ENCODE measurements at places on chromosomes 5 and 9.

DNA sequence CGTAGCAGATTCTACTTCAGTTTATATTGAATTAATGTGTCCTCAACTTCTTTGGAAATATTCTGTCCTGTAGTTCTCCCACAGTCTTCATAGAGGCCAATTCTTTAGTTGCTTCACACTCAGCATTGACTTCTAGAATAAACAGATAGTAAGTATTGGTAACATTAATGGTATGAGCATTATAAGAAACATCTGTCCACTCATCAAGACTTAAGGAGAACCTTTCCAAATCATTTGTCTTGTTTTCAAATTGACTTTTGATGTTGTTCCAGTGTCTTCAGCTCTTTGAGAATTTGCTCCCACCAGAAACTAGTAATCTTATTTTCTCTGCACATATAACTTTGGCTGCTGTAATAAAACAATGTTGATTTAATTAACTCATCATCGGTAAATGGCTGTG, 18.3 kb downstream of the RANBP17 start:
- no peak for DNase-seq

GRCh38 chr5:134507452-134507851, 18.0 kb upstream of the JADE2 start:
- no peak for DNase-seq

DNA sequence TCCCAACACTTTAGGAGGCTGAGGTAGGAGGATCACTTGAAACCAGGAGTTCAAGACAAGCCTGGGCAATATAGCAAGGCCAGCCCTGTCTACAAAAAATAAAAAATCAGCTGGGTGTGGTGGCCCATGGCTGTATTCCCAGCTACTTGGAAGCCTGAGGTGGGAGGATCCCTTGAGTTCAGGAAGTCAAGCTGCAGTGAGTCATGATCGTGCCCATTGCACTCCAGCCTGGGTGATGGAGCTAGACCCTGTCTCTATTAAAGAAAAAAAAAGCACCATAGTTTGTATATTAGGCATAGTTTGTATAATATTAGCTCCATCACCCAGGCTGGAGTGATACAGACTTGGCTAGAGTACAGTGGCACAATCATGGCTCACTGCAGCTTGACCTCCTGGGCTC, 9.6 kb upstream of the NME5 start:
- peak; percentile 9 for DNase-seq

DNA sequence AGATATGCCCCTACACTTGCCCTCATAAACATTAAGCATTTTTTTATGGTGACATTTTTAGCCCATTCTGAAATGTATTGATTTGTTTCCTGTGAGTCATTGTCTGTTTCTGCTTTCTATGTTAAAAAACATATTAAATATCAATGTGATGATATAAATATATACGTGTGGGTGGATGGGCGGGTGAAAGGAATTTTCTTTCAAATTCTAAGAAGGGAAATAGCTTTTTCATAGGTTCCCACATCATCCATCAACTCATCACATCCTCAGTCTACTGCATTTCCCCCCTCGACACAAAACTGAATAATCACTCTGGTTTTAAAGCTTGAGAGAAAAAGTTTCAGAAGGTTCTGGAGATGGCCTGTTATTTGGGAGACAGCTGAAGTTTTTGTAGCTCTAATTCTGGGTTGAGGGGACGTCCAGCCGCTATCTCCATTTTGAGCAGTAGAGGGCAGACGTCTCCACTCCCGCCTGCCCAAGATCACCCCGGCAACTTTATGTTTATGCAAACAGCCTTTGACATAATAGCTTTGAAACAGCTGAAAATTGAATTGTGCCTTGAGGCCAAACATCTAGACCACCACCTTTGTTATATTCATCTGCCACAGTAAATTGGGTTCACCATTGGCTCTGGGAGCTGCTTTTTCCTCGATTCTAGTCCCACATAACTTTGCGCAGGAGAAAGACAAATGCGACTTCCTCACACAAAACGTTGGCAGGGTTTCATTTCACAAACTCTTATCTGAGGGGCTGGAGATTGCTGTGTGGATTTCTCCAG, 216.2 kb upstream of the CLINT1 start:
- peak; percentile 54 for DNase-seq

- no peak for DNase-seq
These were observed 283.9 kb downstream of the SPOCK1 start for GRCh38 chr5:137215261-137215660.

GRCh38 chr9:13088720-13089427, 190.6 kb downstream of the MPDZ start:
- peak; percentile 56 for DNase-seq

GRCh38 chr5:6465831-6466790, 17.5 kb downstream of the UBE2QL1 start:
- DNase-seq, result no peak

DNA sequence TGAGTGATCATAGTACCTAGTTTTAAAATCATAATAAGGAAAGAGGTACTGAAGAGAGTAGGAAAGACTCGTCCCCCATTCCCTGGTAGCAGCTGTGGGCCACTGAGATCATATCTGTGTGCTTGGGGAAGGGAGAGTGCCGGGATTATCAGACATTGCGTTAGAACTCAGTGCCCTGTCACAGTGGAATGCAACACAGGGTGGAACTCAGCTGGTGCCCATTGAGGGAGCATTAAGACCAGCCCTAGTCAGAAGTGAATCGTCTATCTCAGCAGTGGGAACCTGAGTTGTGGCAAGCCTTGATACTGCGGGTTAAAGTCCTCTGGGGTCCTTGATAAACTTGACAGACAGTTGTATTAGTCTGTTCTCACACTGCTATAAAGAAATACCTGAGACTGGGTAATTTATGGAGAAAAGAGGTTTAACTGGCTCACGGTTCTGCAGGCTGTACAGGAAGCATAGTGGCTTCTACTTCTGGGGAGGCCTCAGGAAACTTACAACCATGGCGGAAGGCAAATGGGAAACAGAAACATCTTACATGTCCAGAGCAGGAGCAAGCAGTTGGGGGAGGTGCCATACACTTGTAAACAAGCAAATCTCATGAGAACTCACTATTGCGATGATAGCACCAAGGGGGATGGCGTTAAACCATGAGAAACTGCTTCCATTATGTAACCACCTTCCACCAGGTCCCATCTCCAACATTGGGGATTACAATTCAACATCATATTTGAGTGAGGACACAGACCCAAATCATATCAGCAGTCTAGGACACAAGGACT, 33.1 kb downstream of the NDUFAF2 start:
- DNase-seq, result no peak

DNA sequence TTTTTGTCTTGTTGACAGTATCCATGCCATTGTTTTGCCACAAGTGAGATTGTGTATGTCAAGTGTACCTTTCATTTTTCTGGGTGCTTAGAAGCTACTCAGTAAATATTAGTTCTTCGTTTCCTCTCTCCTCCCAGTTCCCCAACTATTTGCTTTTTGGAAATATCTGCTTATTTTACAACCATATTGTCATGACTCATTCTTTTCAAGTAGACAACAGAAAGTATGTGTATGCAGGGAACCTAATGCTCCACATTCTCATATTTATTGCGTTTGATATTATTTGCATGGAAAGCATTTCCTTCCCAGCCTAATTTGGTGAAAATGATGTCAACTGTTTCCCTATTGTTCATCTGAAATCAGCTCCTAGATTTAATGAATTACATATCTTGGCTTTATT, 483.7 kb upstream of the RIOK2 start:
- DNase-seq, result no peak

DNA sequence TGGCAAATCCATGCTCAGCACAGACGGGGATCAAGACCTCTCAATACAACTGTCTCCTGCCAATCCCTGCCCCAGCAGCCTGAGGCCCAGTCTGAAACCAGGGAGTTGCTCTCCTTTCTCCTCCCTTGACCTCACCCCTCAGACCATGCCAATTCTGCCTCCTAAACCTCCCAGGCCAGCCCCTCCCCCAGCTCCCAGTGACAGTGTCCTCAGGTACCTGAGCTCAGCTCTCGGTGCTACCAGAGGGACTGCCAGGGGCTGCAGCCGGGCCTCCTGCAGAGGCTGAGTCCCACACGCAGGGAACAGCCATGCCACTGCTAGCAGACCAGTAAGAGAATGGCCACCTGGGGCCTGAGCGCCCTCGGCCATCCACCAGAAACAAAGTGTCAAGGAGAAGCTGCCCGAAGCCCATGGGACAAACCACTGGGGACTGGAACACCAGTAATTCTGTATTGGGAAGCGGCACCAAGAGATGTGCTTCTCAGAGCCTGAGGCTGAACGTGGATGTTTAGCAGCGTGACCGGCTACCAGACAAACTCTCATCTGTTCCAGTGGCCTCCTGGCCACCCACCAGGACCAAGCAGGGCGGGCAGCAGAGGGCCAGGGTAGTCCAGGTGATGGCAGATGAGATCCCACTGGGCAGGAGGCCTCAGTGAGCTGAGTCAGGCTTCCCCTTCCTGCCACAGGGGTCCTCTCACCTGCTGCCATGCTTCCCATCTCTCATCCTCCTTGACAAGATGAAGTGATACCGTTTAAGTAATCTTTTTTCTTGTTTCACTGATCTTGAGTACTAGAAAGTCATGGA, 557 bp upstream of the IL3 start:
- no peak for DNase-seq

DNA sequence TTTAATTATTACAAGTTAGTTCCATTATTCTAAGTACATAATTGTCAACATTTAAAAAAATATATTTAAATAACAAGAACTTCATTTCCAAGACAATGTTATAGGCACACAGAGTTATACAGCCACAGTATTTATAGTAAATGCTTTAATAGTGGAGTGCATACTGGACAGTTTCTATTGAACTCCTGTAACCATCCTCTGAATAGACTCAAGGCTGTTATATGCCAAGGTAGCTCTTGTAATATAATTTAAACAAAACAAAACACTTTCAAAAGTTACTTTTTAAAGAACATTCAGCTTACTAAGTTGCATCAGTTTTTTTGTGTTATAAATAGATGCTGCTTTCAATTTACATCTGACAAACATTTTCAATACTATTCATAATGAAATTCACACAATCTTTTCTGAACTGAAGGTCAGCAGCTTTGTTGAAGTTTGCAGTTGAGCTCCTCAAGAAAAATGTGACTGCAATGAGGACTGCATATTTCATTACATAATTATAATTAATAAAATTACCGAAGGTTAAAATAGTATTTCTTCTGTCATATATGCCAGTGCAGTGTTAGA, 549.9 kb upstream of the CYLC2 start:
- no peak for DNase-seq

DNA sequence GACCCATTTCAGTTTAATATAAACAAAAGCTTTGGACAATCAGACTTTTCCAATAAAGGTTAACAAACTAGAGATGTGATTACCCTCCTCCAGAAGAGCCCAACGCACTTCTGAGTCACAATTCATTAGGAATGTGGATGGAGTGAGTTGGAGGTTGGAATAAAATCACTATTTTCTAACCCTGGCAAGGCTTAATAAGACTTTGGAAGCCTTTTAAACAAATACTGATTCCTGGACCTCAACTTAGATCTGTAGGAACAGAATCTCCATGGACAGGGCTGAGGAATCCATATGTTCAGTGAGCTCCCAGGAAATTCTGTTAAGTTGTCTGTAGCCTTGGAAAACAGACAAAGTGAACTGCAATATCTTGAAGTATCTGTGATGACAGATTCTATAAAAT, 233.5 kb upstream of the ELL2 start:
- no peak for DNase-seq

DNA sequence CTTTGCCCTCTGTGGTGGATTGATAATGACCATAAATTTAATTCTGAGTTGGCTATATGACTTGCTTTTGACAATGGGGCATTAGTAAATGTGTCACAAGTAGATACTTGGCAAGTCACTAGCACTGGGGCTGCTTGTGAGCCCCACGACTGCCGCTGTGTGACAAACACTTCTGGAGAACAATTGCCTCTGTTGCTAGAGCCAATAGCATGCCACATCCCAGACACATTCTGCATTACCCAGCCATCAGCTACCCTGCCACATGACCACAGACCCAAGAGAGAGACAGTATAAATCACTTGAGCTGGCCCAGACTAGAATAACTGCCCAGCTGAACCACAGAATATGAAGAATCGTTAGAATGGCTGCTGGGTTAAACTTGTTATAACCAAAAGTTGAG, 753.2 kb upstream of the DMAC1 start:
- no peak for DNase-seq

DNA sequence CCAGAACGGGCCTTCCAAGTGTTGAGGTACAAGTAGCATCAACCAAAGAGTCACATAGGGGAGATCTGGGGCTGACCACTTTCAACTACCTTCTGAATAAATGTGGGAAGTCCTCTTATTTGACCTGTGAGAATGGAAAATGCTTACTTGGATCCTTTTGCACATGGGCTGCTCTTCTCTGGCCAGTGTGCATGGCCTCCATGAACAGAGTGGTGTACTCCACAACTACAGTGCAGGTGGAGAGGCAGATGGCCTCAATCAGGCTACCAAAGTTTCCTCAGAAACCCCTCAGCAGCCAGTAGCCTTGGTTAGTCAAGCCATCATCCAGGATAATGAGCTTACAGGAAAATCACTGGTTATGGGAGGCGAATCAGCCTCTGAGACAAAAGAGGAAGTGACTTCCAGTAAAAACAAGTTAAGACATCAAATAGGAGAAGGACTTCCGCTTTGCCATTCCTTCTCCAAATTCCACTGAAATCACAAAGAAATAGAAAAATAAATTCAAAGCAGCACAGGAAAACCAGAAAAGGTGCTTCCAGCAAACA, 18.3 kb upstream of the FCHO2 start:
- no peak for DNase-seq

- no peak for DNase-seq
These were observed 375.6 kb downstream of the OSTF1 start for GRCh38 chr9:75463871-75464270.

DNA sequence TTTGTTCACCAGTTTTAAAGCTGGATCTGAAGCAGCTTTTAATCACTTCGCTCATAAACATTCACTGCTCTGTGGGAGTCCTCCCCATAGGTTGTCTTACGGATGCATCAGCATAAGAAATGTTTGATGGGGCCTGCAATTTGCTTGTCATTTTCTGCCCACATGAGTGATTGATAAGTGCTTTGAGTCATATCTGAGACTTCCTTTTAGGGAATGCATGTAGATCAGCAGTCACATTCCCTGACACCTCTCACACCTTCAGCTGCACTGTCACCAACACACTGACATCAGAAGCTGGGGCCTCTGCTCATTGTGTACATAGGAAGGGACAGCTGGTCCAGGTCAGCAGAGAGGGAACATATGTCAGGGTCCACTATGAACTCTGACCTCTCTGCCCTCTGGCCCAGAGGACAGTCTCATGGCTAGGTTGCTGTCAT, 84.1 kb upstream of the SPATA31D4 start:
- DNase-seq, result no peak

DNA sequence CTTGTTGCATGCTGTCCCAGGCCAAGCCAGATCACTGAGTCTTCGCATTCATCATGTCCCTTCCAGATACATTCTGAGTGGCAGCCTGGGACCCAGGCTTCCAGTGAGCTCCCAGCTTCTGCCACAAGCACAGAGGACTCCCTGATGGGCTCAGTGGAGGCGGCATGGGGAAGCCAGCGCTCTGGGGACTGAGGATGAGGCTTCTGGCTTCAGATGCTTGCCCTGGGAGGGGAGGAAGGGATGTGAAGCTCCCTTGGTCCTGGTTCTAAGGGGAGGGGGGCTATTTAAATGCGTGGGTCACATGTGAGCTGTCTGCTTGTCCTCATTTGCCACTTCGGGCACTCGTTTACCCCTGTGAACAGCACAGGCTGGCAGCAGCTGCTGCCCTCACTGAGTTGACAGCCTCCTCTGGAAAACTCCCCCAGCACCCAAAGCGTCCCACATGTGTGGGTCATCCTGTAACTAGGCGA, 174.0 kb downstream of the NR3C1 start:
- DNase-seq, result no peak

GRCh38 chr9:16331031-16331430, 539.4 kb downstream of the BNC2 start:
- no peak for DNase-seq

Data from NCI-H446 (cell line).